Ascending aorta (tissue), 2 donors: ENCODE measurements at places on chromosomes 1 and 21.

DNA sequence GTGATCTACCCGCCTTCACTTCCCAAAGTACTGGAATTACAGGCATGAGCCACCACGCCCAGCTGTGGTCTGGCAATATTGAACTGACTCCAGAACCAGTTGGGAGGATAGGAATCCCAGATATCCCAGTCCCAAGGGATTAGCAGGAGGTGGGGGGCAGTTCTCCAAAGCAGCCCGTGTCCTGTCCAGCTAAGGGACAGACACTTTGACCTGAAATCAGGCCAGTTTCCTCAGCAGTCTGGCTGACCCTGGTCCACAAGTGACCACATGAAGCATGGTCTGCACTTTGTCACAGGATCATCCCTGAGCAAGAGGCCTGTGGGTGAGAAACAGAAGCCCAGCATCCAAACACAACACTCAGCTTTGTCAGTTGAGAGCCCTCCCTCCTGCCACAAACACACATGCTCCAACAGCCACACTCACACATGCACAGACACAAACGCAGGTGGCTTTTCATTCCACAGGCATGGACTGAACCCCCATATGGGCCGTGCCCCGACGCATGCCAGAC lies 2.7 kb upstream of the FDPS start:
- DNase-seq: no peak

GRCh38 chr1:15994590-15995351 lies 9.3 kb upstream of the SRARP start:
- DNase-seq: peak; percentile 75

GRCh38 chr1:167086033-167086432 lies 4.1 kb downstream of the GPA33 start:
- DNase-seq: no peak

- DNase-seq: no peak
Measured at GRCh38 chr21:44319407-44320065, 19.7 kb downstream of the CFAP410 start.

GRCh38 chr1:115642168-115643072 lies 650 bp downstream of the VANGL1 start:
- no peak for DNase-seq

GRCh38 chr1:151356696-151357095 lies 9.6 kb upstream of the RFX5 start:
- no peak for DNase-seq

- no peak for DNase-seq
Measured at GRCh38 chr1:33349081-33349759, 28.3 kb upstream of the A3GALT2 start.

DNA sequence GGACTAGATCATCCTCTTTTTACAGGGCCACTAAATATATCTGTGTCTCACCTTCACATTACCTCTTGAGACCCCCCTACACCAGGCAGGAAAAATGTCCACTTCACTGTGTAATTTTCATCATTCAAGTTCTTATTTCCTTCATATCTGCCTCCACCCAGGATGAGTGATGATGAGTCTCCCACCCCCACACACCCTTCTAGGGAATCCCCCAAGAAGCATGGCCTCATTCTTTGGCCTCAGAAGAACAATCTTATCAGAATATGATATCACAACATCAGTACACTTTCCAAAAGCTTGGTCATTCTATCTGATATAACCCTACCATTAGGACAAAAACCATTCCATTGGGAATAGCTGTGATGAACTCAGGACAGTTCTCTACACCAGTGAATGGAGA lies 170.3 kb upstream of the DUSP10 start:
- DNase-seq: no peak

DNA sequence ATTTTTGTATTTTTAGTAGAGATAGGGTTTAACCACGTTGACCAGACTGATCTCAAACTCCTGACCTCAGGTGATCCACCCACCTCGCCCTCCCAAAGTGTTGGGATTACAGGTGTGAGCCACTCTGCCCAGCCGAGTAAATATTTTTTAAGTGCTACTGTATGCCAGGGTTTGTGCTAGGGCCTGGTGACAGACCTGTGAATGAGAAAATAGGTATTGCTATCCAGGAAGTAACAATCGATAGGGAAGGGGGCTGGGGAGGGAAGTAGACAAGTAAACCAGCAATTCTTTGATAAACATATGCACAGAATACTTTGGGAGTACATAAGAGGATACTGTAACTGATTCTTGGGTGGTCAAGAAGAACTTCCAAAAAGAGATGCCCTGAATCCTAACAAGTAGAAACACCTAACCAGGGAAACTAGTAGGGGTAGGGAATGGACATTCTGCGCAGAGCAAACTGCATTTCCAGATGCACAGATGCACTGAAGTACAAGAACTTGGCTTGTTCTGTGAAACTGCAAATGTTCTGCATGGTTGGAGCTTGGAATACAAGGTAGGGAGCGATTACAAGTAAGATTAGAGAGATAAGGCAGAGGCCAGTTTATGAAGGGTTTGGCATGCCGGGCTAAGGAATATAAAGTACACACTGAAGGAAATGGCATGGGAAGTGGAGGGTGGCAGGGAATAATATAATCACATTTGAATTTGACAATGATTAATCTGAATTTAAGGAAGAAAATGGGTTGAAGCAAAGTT lies 19.0 kb upstream of the DOCK7 start:
- no peak for DNase-seq

DNA sequence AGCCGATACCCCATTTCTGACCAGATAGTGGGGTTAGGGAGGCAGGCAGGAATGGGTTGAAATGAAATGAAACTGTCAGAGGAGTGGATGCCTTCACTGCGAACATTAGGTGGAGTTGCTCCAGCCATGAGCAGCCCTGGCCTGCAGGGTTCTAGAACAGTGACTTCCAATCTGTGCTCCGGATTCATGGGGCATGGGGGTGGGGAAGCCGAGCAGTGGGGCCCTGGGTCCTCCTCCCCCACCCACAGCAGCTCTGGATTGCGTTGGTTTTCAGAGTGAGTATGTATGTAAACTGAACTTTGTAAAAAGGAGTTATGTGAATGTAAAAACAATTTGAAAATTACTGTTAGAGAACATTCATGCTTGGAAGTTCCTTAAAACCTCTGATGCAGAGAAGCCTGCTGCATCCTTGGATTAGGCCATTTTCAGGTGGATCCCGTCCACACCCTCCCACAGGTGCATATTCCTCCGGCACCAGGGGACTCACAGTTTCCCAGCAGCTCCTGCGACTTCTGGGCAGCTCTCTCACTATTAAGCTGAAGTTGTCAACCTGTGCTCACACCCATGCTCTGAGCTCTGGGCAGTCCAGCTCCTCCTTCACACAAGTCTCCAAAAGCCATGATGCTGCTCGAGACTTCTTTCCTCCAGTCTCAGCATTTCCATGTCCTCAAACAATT lies 54.4 kb upstream of the EDN2 start:
- peak; percentile 39 for DNase-seq

DNA sequence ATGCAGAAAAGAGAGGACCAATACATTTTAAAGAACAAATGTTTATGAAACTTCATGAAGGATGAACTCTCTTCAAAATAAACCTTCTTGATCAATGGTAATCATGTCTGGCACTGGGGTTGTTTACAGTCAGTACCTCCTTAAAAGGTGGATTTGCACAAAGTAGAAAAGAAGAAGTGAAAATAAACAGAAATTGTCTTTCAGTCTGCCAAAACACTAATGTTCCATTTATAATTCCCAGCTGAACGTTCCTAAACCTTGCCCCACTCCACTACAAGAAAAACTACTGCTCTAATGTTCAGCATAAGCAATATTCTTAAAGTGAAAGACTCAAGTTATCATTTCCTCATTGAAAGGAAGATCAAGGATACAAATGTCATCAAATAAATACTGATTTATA lies 86.2 kb downstream of the EIF4G3 start:
- no peak for DNase-seq

- DNase-seq: no peak
Measured at GRCh38 chr1:24969596-24970398, 39.7 kb upstream of the RUNX3 start.

DNA sequence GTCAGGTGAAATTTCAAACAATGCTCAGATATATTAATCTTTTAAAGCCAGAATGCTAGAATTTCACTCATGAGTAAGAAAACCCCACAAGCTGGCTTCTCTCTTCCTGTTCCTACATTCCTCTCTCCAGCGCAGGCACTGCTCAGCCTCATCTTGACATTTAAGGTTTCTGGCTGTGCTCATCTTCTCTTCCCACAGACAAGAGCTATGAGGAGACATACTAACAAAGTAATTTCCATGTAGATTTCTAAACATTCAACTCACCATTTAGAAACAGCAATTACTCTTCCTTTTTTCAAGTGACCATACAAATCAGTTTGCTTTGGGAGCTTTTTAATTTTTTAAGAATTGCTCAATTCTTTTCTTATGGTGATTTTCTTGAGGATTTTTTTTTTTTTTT lies 7.8 kb upstream of the LRRC8D start:
- no peak for DNase-seq

- DNase-seq: no peak
Measured at GRCh38 chr21:43805275-43805800, 16.0 kb downstream of the RRP1 start.

- peak; percentile 99 for DNase-seq
Measured at GRCh38 chr1:35192853-35193664, at the start of gene SFPQ. Gene SFPQ, minus strand, starts transcription at chr1:35193145. Its CDS starts 96 bp downstream, at chr1:35193049.

GRCh38 chr21:45917241-45917640 lies 64.3 kb upstream of the COL6A1 start:
- no peak for DNase-seq

GRCh38 chr1:44002606-44003157 lies 11.3 kb downstream of the CCDC24 start:
- no peak for DNase-seq

- no peak for DNase-seq
Measured at GRCh38 chr1:60008500-60008899, 65.1 kb downstream of the C1orf87 start.

DNA sequence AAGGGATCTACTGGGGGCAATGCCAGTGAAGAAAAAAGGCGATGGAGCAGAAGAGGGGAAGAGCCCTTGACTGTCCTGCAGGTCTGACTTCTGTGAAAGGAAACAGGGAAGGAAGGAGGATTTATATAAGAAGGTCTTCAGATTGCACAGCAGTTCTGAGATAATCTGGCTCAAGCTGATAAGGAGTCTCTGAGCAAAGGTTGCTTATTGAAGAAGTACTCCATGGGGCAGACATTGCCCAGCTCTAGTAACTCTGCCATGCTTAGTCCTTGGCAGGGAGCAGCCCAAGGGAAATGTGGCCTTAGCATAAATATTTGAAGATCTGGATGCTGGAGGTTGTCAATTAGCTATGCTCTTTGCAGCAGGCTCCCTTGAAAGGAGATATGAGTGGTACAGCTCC lies 15.9 kb upstream of the TTF2 start:
- DNase-seq: no peak

GRCh38 chr1:72433591-72433990 lies 151.3 kb upstream of the NEGR1 start:
- DNase-seq: no peak

DNA sequence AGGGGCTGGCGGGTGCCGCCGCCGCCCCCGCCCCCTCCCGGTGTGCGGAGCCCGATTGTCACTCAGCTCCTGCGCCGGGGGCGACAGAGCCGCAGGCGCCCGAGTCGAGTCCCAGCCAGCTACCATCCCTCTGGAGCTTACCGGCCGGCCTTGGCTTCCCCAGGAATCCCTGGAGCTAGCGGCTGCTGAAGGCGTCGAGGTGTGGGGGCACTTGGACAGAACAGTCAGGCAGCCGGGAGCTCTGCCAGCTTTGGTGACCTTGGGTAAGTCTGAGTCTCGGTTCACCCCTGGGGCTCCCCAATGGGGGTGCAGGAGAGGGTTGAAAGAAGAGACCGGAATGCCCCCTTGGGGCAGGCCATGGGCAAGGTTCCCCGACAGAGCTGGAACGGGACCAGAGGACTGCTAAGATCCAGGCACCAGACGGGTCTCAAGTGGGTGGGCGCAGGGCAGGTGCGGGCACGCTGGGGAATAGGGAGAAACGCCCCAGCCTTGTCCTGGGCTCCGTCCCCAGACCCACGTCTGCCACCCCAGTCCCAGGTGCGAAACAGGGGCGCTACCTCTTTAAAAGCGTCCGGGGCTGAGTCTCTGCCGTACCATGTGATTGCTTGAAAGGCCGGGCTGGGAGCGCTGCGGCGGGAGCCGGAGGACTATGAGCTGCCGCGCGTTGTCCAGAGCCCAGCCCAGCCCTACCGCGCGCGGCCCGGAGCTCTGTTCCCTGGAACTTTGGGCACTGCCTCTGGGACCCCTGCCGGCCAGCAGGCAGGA lies at the start of gene ADORA1:
Gene ADORA1, plus strand, starts transcription at position 61 of the 765 bp plus-strand sequence. CDS start 1,116 bp downstream, outside the sequence.
- DNase-seq: peak; percentile 77

- no peak for DNase-seq
Measured at GRCh38 chr1:87757676-87758075, 429.0 kb downstream of the LMO4 start.

DNA sequence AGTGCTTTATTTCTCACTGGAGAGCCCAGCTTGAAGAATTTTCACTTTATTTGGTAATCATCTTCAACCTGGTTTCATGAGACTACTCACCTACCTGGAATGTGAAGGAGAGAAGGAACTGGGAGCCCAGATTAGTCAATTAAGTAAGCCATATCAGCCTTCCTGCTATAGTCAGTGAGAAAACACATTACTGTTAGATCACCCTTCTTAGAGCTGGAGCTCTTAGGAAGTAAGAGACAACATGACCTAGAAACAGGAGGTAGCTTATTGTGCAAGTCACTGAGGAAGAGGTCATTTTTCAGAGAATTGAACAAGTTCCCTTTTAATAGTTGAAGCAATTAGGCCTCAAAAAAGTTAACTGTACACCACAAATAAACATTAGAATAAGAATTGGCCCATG lies 49.2 kb upstream of the TEKT2 start:
- no peak for DNase-seq

DNA sequence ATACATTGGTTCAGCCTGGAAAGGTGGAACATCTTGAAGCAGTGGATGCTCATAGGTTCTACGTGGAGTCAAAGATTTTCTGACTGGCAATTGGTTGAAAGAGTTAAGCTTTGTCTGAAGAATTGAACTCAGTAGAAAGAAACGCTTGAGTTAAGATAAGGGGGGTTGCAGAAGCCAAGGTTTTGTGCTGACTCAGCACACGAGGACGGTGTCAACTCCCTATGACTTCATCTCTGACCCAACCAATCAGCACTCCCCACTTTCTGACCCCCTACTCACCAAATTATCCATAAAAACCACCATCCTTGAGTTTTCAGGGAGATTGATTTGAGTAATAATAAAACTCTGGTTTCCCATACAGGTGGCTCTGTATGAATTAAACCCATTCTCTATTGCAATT lies 2.5 kb upstream of the PINK1 start:
- no peak for DNase-seq

- no peak for DNase-seq
Measured at GRCh38 chr1:248704606-248705005, 2.0 kb upstream of the OR14I1 start.

DNA sequence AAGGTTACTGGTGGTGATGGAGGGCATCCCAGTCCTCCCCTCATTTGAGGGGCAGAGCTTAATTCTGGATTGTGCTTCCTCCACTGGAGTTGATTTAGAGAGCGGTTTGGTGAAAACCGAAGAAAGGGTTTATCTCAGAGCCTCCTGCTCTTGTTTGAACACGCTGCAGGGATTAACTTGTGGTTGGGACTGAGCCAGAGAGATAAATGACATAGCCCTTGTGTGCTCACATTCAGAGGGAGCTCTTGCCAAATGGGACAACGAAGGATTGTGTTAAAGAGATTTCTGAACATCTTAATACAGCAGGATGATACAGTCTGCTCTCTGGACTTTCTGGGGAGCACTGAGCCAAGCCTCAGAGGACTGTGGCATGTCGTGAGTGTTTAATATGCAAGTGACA lies 308.2 kb downstream of the DISC1 start:
- no peak for DNase-seq

GRCh38 chr1:77044133-77044849 lies 174.9 kb downstream of the PIGK start:
- no peak for DNase-seq

- no peak for DNase-seq
Measured at GRCh38 chr1:169217636-169218035, 111.1 kb downstream of the ATP1B1 start.
